ENCODE measurements at places on chromosomes 12 and 14.

- no peak for DNase-seq
These were observed 153.2 kb upstream of the DDHD1 start for GRCh38 chr14:53306267-53306721.

DNA sequence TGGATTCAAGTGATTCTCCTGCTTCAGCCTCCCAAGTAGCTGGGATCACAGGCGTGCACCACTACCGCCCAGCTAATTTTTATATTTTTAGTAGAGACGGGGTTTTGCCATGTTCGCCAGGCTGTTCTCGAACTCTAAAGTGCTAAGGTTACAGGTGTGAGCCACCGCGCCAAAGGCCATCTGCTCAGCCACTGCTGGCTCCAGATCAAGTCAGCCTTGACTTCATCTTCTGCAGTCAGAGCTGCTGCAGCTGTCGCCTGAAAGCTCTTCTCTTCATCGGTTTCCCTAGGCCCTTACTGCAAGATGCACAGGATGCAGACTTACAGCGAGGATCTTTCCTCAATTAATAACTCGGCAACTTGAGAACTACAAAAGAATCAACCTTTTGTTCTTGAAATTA lies 66.8 kb downstream of the CLIP1 start:
- DNase-seq, result no peak

DNA sequence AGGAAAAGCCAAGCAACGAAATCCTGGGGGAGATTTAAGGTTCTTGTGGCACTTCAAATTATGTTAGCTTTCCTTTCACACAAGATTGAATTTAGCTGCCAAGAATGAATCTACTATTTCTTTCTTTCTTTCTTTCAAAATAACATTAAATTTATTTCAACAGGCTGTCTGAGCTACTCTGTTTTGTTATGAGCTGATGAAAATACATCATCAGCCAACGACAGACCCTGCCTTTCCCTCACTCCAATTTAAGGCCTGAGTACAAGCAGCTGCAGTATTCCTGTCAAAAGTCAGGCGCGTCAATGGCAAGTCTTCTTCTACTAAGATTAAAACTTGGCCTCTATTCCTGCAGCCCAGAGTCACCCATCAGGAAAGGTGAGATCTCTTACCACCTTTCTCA lies 347.7 kb upstream of the FLRT2 start:
- DNase-seq, result no peak

DNA sequence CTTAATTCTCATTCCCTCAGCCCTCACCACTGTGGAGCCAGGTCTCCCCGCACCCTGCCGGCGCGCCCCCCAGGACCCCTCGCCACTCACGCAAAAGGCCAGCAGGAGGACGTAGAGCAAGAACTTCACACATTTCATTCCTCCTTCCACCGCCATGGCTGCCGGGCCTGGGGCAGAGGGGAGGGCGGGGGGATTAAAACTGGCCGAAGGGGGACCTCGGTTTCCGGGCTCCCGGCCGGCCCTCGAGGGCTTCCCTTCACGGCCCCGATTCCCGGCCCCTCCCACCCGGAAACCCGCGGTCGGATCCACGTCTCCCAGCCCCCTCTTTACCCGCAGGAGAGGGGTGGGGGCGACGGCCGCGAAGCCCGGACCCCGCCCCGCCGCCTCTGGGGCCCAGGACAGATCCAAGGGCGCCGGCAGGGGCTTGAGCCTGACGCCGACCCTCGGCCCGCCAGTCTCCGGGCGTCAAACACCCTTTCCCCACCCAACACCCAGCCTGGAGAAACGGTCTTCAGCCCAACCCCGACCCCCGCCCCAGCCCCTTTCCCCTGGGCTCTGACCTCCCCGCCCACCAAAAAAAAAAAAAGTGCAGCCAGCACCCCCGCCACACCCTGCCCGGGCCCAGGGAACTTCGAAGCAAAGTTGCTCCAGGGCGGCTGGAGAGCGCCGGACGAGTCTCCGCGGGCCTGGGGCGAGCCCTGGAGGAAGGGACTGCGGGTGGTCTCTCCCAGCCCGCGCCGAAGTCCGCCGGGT lies 447 bp downstream of the CD63 start:
- no peak for DNase-seq

DNA sequence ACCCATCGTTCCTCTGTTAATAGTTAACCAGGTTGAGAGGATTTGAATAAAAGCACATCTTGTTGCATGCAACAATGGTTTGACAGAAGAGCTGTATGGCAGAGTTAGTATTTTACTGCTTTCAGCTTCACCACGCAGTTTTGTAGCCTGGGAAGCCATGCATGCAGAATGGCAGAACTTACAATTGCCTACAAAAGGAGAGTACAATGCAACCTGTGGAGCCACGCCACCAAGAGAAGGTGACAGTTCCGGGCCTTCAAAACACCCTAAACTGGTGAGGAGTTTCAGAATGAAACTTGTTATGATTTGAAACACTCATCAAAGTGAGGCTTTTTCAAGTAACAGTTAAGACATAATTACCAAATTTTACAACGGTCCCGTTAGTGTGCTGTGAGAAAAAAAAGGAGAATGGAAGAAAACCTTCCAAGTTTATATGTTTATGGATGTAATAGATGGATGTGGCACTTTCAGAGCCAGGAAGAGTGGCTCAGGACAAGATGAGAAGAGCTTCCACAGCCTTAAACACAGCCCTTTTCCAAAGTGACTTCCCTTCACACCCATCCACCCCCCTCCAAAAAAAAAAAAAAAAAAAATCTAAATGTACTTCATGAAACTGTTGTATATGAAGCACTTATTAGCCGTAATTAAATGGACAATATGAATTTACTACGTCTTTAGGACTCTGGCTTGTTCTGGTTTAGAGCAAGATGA lies 158.7 kb downstream of the EGLN3 start:
- no peak for DNase-seq

DNA sequence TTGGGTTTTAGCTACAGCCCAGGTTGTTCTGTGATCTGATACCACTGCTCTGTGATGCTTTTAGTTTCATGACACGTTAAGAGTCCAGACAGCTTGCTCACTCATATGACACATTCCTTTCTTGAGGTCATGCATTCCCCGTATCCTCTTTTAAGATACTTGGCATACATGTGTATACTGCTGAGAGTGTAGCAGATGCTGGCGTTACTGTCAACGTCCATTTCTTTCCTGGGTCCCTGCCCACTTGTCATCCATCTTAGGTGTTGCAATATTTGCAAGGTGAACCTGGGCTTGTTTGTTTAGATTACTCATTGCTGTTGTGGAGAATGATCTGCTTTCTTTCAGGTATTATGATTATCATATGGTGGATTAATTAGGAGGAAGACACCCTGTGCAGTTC lies 9.1 kb upstream of the EMP1 start:
- DNase-seq, result no peak
